Hepatic stellate cell (primary cell): ENCODE measurements at places on chromosomes 16 and 17.

GRCh38 chr16:59964232-59964924 is 1230.3 kb upstream of the GOT2 start:
- no peak for DNase-seq

DNA sequence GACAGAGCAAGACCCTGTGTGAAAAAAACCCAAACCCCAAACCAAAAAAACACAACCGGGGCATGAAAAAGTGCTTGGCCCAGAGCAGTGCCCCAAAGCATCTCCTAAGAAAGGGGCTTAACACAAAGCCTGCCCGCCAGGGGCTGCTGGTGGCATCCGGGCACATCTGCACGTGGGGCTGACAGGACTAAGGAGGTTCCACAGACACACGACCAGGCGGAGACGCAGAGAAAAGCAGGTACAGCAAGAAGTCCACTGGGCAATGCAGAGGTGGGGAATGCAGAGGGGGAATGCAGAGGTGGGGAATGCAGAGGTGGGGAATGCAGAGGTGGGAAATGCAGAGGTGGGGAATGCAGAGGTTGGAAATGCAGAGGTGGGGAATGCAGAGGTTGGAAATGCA is 109.2 kb downstream of the ZNF778 start:
- DNase-seq = no peak

GRCh38 chr17:80719449-80719848 is 174.8 kb downstream of the RPTOR start:
- DNase-seq = no peak

- DNase-seq = no peak
These were observed 148.9 kb downstream of the CMIP start for GRCh38 chr16:81593481-81593880.

DNA sequence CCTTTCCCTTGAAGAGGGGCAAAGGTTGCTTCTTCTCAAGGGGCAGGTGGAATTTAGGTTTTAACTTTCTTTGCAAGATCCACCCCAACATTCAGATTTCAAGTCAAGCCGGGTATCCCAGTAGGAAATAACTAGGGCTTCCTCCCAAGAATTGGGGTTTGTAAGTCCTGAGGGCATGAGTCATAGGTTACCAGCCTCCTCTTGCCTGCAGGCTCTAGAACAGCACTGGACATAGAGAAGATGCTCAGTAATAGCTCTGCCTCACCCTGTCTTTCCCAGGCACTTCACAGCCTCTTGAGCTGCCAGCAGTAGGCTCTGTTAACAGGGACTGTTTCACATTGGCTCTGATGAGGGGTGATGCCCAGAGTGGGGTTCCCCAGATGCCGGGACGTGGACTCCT is 35.8 kb upstream of the ZFP90 start:
- peak; percentile 51 for DNase-seq

DNA sequence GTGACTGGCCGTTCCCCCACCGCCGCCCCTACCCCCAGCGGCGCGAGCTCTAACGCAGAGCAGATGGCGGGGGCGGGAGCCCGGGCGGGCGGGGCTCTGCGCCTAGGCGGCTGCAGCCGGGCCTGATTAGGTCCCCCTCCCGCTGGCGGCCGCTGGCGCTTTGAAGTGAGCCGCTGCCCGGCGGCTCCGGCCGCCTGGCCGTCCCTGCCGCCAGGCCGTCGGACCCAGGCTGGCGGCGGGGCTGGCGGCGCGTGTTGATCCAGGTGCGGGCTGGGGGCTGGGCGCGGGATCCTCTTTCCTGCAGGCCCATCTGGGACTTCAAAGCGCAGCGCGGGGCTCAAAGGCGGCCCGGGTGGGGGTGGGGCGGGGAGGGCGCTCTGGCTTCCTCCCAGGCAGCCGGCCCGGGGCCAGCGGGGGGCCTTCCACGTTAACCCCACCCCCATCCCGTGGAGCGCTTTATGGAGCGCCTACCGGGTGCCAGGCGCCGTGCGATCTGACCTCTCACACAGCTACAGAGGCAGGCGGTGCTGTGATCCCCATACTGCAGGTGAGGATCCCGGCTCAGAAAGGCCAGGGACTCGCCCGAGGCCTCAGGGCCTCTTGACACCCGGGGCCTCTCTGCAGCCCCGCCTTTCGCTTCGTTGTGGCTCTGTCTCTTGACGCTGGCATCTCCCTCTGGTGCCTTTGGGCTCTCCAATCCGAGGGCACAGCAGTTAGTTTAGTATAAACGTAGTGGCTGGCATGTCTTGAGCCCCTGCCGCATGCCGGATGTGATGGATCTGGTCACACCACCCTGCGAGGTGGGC is 80.0 kb upstream of the NKD1 start:
- DNase-seq = no peak
